HT-29 (cell line): ENCODE measurements at places on chromosomes 3 and 15.
A peak's percentile ranks its signal among the peaks of the same experiment; 100 is the strongest.

GRCh38 chr3:97001611-97002010 is 187.2 kb downstream of the EPHA6 start:
- no peak for DNase-seq

DNA sequence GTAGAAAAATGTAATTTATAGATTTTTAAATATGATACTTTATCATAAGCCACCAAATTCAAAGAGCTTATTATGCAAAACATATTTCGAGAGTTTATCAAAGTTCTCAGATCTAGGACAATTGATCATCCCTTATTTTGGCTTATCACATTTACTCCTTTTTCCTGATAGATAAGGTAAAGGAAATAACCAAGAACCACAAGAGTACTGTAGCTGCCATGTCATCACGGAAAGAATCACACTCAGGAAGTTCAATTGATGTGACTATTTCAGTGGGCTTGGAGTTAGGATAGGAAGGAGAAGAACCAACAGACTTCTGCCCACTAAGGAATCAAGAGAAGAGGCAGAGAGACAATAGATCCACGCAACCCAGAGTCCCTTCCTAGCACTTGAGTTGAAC is 142.7 kb upstream of the TMCO5A start:
- no peak for DNase-seq

DNA sequence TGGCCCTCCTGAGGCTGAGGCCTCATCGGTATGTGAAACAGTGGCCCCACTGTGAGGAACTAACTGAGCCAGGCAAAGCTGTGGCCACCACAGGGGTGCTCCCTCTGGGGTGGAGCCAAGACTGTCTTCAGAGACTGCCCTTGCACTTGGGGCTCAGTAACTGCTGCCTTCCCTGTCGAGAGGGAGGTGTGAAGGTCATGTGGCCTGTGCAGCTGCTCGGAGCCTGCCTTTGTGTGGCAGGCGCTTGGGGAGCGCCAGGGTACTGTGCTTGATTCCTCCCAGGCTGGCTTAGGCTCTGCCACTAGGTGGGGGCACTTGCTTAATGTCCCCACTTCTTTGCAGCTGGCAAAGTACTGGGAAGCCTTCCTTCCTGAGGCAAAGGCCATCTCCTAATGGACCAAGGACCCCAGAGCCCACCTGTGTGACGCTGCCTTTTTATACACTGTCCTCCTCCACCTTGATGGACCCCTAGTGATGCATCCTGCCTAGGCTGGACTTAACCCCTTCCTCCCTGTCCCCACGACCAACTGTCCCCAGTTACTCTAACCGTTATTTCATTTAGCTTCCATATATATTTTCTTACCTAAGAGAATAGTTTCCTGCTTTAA is 14.2 kb upstream of the SNX22 start:
- no peak for DNase-seq

DNA sequence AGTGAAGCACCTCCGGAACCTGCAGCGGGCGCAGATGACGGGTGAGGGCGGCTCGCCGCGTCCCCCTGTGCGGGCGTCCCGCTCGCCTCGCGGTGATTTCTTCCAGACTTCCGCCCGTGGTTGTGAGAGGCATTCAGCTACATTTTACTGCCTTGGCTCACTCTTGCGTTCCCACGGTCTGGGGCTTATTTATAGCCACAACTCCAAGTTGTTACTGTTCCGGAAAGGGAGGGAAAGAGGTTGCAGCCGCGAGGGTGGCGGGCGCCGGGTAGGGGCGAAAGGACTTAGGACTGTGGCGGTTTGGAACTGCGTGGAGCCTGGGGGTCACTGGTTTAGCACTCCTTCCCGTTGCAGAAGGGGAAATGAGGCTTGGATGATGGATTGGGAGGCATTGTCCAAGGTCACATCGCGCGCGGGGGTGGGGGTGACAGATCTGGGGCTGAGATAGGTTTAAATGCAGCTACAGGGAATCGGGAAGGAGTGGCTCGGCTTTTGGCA is 1.1 kb downstream of the HES1 start:
- DNase-seq = peak; percentile 78

DNA sequence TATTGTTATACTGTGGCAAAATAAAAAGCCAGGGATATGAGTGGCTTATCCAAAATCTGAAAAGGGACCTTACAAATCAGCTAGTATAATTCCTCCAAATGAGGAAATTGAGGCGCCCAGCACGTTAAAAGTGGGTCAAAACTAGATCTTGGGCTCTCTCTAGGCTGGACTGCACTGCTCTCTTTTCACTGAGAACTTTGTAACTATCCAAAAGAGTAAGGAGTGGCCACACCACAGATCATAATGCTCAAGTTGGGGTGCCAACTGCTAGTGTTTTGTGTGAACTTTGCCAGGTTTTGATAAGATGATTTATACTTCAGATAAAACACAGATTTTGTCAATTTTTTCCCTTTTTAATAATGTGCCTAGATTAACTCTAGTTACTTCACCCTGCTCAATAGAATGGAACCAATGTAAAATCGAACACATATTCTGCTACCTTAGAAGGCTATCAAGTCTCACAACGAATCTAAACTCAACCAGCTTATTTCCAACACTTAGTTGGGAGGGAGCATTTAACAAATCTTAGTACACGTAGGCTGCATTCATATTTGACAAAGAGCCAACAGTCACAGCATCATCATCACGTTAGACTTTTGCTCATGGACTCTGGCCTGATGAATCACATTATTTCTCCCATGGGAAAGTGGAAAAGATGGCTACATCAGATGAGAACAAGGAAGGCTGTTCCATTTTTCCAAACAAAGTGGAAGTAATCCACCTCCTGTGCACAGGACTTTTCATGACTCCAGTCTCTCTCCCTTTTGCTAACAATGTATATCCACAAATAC is 64.4 kb downstream of the ABI3BP start:
- no peak for DNase-seq

DNA sequence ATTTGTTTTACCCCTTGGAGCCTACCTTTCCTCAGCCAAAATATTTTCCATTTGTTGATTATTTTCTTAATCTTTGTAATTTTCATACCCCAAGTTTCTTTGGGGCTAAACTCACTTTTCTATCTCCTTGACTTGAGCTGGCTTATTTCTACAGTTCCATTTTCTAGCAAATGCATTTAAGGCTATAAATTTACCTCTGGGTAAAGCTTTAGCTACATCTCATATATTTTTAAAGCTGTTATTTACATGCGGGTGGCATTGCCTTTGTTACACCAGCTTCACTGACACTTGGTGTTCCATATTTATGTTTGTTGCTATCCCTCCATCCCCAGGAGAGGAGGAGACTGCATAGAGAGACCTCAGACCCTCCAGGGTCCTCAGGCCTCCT is 136.3 kb downstream of the NUP210 start:
- no peak for DNase-seq

DNA sequence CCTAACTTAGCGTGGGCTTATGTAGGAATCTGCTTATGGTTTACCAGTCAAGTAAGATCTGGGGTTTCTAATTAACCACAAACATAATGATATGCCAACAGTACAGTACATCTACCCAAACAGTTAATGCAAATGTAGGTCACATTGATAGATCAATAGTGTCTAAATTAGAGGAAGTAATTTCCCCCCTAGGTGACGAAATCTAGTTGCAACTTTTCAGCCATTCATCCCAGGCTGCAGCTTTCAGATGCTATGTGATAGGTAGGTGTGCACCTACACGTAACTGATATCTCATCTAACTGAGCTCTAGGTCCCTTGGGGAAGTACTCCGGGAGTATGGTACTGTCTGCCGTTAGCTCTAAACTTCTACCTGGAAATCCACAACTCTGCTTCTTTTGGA is 57.2 kb downstream of the CRTC3 start:
- no peak for DNase-seq

DNA sequence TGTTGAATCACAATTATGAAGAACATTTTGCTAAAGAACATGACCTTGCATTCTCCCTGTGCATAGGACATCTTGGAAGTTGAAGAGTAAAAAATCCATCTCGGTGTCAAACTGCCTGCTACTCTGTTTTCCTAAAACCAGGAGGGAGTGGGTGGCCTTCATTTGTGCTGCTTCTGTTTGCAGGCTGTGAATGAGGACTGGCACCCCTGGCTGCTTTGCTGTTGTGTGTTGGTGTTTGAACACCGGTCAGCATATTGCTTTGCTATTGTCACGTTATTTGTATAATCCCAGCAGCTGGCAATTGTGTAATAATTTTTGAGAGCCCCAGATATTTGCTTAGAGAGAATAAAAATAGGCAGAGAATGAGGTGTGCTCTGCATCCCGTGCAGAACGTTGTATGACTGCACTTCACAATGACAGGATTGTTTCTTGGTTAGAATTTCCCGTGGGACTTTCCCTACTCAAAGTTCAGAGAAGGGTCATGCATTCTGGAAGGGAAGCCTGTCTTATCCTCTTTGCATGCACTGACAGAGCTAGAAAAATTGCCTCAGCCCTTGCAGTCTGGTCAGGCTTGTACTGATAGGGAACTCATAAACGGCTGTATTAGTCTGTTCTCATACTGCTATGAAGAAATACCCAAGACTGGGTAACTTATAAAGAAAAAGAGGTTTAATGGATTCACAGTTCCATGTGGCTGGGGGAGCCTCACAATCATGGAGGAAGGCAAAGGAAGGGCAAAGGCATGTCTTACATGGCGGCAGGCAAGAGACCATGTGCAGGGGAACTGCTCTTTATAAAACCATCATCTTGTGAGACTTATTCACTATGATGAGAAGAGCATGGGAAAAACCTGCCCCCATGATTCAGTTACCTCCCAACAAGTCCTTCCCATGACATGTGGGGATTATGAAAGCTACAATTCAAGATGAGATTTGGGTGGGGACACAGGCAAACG is 16.3 kb downstream of the SV2B start:
- peak; percentile 3 for DNase-seq

DNA sequence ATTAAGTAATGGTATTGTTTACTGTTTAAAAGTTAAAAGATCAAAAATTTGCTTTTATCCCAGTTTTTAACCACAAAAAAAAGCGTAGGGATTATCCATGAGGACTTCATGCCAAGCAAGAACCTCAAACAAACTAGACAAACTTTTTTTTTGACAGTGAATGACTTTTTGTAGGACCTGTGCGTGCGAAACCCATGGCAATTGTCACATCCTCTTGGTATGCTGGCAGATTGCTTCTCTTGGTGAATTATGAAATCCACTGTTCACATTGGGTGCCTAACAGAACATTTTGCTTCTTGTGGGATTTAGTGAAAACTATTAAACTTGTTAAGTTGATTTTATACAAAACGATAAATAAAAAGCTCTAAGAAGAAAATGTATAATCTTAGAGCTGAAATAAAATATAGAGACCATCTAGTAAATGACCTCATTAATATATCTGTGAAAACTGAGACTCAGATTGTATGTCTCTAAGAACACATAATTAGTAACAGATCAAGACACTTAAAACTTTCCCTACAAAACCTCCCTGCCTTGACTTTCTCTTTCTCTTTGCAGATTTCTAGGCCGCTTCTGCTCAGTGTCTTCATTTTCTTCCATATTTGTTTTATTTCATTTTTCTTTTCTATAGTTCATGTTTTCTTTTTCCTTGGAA is 87.3 kb upstream of the CGNL1 start:
- DNase-seq = no peak

- no peak for DNase-seq
These were observed 28.8 kb downstream of the PSTPIP1 start for GRCh38 chr15:77023576-77024272.

DNA sequence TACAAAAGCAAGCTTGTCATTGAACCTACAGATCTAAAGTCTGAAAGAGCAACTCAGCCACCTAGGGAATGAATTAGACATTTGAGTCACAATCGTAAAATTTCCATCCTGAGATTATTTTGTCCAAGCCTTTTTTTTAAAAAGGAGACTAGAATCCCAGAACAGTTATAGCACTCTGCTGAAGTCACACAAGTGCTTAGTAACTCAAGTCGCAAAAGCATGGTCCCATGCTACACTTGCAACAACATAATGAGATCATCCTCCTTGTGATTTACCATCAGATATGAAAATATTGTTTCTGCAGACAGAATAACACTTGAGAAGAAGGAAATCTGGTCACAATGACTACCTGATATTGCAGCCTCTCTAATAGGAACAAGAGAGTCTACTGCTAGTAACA is 106.7 kb downstream of the ZIC4 start:
- DNase-seq = no peak

DNA sequence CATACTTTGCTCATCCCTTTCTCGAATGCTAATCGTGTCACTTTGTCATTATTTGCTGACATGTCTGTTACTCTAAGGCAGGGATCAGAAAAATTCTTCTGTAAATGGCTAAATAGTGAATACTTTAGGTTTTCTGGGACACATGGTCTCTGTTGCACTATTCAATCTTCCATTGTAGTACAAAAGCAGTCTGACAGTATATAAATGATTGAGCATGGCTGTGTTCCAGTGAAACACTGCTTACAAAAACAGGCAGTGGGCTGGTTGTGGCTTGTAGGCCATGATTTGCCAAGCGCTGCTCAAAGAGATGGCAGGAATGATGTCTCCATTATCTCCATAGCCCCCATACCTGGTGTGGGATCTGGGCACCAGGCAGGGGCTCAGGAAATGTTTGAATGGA is 45.6 kb downstream of the TMEM266 start:
- DNase-seq = no peak

DNA sequence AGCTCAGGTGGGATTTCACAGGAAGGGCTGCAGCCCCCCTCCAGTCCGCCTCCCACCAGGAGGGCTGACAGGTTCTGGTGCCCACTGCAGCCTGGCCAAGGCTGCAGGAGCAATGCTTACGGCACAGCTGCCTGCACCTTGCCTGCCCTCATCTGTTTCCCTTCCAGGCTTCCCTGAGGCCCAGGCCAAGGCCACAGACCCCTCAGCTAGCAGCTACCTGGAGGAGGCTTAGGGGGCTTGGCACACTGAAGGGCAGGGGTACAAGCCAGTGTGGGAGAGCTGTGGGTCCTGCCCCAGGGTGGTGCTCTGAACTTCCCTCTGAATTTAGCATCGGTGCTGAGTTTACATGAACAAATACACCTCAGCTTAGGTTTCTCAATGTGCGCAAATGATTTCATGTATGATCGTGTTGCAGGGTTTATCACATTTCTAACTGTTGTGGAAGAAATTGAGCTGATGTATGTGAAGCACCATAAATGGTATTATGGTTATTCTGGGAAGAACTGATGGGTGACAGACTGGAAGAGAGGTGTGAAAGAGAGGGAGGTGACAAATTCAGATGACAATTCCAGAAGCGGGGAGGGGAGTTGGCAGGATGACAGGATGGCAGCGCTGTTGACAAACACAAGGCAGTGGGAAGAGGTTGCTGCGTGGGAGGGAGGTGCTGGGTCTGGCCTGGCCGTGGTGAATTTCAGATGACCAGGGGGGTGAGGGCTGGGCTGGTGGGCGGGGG is 6.1 kb downstream of the RHCG start:
- no peak for DNase-seq

DNA sequence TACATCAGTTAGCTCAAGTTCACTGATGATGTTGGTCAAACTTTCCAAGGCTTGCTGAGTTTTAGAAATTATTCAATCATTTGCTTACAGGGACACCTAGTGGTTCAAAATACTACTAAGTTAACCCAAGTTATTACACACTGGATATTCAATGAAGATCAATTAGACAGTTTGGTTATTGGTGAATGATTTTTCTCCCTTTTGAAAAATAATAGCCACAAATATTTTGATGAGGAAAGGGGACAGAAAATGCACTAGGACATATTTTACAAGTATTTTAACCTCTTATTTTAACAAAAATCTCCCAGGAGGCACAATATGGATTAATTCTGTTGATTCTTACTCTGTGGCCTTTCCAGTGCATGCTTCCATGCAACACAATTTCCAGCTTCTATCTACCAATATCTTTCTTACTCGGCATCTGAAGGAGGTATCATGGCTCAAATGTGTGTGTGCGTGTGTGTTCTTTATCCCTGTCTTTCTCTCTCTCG is 20.1 kb upstream of the GOLGA6L2 start:
- DNase-seq = peak; percentile 59
